WTC11 (cell line): ENCODE measurements at places on chromosomes 3 and 15. TPM values are rescaled to one million over a fixed set of nuclear protein-coding genes. Genes with fewer than 3 reads are reported as not detected.
A peak's percentile ranks its signal among the peaks of the same experiment; 100 is the strongest.

DNA sequence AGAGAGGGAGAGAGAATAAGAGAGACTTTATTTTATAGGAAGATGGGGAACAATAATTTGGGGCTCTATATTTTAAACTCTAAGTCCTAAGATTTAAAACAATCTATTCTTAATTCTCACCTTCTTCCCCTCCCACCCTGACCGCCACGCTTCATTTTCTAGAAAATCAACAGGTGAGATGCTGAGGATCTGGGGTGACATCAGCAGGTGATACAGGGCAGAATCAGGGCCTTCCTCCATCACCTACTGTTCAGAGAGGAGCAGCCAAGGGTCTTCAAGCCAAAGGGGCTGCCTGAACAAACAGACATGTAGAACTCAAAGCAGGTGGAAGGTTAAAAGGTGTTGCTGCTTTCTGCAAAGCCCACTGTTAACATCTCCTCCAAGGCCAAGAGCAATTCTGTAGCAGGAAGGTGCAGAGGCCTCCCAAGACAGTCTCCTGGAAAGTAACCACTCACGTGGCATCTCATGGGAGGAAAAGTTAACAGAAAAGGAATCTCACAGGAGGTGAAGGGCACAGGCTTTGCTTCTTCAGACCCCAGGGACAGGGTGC lies 183.6 kb upstream of the TLE3 start:
- no peaks in the 10 kb centered on the region for H3K36me3 ChIP-seq
- no peak overlapping the region for H3K4me3 ChIP-seq
- no peak overlapping the region for H3K27ac ChIP-seq
- H3K4me1 ChIP-seq: peaks cover 9% of the 10 kb centered on the region
- no peaks in the 10 kb centered on the region; the same call in 1 of the 2 replicates for H3K27me3 ChIP-seq
- no peak for DNase-seq

GRCh38 chr3:109545746-109546145 lies 208.4 kb upstream of the DPPA4 start:
- H3K27me3 ChIP-seq: no peaks in the 10 kb centered on the region
- DNase-seq: no peak
- no peak overlapping the region for H3K4me3 ChIP-seq
- peaks cover 8% of the 10 kb centered on the region; the same call in 1 of the 2 replicates for H3K36me3 ChIP-seq

DNA sequence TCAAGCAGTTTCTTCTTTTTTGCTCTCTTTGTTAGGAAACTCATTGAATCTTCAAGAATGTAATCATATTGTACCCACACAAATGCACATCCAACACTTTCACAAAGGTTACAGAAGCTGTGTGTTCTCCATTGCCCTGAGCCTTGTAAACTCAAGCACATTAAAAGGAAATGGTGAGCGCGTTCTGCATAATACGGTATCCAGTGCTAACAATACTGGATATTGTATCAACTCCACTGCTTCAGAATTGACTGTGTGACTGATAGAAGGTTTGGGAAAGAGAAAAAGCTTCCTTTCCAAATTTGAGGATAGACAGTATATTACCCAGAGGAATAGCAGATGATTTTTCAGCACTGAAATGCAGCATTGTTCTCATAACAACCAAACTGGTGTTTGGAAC lies 268.9 kb upstream of the RBMS3 start:
- no peak overlapping the region for H3K4me3 ChIP-seq
- no peaks in the 10 kb centered on the region for H3K36me3 ChIP-seq
- DNase-seq: no peak
- no peaks in the 10 kb centered on the region for H3K27me3 ChIP-seq

DNA sequence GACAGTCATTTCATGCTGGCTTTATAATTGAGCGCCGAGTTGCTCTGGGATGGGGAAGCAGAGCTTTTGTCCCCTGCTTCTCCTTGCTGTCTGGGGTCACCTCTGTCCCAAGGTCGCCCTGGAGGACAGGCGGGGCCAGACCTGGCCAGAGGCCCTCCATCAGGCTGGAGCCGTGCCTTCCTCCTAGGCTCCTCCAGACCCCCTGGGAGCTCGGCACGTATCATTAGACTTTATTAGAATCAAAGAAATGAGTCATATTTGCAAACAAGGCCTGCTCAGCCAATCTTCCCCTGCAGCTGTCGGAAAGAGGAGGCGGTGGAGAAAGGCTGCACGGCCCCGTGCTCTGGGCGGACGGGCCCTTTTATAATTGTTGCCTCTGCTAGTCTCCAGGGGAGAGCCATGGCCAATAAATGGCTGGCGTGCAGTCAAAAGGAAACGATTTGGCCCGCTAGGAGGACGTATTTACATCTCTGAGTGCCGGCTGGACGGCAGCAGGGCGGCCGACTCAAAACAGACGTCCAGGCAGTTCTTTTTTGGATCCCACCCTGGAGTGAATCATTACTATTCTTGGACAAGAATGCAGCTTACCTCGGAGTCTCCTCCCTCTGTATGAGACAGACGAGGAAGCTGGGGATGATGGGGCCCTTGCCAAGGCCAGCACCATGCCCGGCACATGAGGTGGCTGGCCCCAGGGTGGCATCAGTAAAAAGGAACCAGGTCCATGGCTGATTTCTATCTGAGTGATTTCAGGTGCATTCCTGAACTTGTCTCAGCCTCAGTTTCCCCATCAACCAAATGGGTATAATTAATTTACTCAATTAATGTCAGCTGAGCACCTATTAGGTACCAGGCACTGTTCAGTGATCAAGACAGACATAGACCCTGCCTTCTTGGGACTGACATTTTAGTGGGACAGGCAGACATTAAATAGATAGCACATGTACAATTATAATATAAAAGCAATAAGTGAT lies 50.6 kb downstream of the SLC6A6 start:
- no peaks in the 10 kb centered on the region for H3K27me3 ChIP-seq
- H3K36me3 ChIP-seq: peaks cover 61% of the 10 kb centered on the region
- DNase-seq: no peak
- H3K4me3 ChIP-seq: no peak overlapping the region

DNA sequence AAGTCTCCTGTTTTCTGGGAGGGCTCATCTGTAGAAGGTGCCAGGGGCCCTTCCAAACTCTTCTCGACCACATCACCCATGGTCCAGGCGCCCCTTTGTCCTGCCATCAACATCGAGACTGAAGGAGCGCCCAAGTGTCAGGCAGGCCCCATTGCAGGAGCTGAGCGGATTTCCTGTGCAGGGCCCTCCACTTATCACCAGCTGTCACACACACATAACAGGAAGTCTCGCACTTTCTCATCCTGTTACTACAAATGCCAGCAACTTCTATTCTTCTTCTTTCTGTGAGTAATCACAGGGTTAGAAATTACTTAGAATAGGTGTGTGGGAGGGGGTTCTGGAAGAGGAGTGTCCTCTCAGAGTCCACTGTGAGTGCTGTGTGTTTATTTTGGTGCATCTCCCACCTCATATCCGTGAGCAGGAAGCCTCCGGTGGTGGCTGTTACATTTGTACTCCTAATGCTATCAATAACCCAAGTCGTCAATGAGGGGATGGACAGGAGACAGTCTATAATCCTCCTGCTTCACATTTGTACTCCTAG lies at the start of gene KLHL6:
Gene KLHL6, minus strand, starts transcription at position 166 of the 541 bp plus-strand sequence. Its CDS starts 53 bp downstream, at position 113.
- H3K27me3 ChIP-seq: no peaks in the 10 kb centered on the region
- no peaks in the 10 kb centered on the region for H3K36me3 ChIP-seq
- H3K27ac ChIP-seq: 0 out of 2 replicates have a peak within 1 kb of the TSS, but pooled peaks have one; percentile 50
- no peak for DNase-seq

DNA sequence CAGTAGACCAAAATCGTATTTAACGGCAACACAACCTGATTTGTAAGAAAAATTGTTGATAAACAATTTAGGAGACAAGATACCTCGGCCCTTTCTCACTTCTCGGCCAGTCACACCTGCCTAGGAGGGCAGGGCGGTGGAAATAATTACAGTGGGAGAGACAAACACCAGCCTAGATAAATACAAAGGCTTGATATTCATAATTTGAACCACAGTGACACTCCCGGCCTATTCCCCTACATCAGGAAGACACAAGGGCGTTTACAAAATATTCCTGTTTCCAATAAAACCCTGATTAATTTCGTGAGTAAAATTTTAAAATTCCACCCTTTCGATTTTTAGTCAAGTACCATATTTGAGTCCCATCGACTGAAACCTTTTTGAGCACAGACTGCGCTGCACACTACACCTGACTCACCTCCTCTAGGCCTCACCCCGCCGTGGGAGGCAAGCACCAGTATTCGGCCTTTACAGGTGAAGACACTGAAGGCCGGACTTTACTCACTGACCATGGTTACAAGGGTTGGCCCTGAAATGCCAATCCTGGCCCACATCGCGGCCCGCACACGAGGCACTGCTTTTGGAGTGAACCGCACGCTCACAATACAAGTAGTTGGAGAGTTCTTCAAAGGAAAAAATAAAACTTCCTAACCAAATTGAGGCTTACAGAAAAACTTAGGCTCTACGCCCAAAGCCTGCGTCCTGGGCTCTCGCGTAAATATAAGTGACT lies 794 bp downstream of the ARPP19 start:
- no peaks in the 10 kb centered on the region; the same call in 1 of the 2 replicates for H3K36me3 ChIP-seq
- H3K27ac ChIP-seq: peak overlapping the region; percentile 95
- peaks cover 36% of the 10 kb centered on the region for H3K4me1 ChIP-seq
- H3K27me3 ChIP-seq: no peaks in the 10 kb centered on the region
- H3K4me3 ChIP-seq: peak overlapping the region; percentile 93

DNA sequence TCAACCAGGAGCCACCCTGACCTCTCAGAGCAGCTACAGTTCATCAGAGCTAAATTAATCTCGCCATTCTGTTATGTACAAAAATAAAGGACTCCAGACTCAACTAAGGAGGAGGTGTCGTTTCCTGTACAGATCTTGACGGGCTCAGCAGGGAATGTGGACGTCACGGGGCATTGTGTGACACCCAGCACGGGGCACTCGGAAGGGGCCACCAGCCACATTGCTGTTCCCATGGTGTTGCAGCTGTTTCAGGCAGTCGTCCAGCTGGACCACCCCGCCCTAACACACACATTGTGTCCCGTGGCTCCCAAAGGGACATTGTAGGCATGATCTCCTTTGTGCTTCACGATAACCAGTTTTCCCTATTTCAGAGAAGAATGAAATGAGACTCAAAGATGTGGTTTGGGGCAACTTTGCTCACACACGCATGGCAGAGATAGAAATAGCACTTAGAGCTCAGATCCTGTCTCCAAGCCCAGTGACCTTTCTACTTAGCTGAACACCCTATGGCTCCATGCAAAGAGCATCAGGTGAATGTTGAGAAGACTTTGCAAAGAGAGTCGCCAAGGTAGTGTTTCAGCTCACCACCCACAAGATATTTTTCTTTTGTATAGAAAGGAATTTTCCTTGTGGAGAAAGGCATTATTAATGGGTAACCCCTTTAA lies 5.5 kb downstream of the SSUH2 start:
- peaks cover 6% of the 10 kb centered on the region; the same call in 1 of the 2 replicates for H3K4me1 ChIP-seq
- peaks cover 5% of the 10 kb centered on the region for H3K27me3 ChIP-seq
- no peaks in the 10 kb centered on the region; the same call in 1 of the 2 replicates for H3K36me3 ChIP-seq
- no peak overlapping the region for H3K4me3 ChIP-seq
- H3K27ac ChIP-seq: no peak overlapping the region

The CTDSPL gene
- total RNA-seq: 28.0 to 41.2 TPM (median 28.6 TPM) in 3 replicates

The ST3GAL6 gene
- 8.1 to 8.7 TPM (median 8.3 TPM) in 3 replicates for total RNA-seq

The ACOX2 gene
- 1.1 to 1.8 TPM (median 1.1 TPM) in 3 replicates for total RNA-seq

The CCDC13 gene
- total RNA-seq: 0.79 TPM in 1 of 3 replicates, not detected in the others

The TMEM45A gene
- 6.6 to 16.0 TPM (median 15.1 TPM) in 3 replicates for total RNA-seq

The MST1R gene
- 5.1 to 6.2 TPM (median 5.6 TPM) in 3 replicates for total RNA-seq

The SPSB4 gene
- total RNA-seq: 19.4 to 19.7 TPM (median 19.6 TPM) in 3 replicates
